Gastrocnemius medialis (tissue), 4 donors: ENCODE measurements at places on chromosomes 3 and 15. TPM values are rescaled to one million over a fixed set of nuclear protein-coding genes. Genes with fewer than 3 reads are reported as not detected.

DNA sequence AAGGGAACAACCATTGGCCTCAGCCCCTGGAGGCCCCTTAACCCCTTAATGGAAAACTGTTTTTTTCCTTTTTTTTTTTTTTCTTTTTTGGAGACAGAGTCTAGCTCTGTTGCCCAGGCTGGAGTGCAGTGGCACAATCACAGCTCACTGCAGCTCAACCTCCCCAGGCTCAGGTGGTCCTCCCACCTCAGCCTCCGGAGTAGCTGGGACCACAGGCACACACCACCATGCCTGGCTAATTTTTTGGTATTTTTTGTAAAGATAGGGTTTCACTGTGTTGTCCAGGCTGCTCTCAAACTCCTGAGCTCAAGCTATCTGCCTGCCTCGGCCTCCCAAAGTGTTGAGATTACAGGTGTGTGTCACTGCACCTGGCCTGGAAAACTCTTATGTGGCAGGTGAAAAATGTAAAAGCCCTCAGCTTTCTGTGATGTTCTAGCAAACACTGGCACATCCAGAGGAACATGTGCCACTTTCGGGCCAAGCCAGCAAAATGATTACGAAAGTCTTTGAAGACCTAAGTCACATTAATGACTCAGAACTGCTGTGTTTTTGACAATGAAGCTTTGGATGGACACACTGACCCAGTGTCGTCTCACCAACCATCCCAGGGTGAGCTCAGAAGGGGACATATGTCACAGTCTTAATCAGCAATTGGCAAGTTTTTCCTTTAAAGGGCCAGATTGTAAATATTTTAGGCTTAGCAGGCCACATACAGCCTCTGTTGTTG is 189.3 kb upstream of the TPM1 start:
- H3K36me3 ChIP-seq, result no peaks in the 10 kb centered on the region
- H3K27ac ChIP-seq, result no peak overlapping the region
- peaks cover 11% of the 10 kb centered on the region for H3K4me1 ChIP-seq
- no peaks in the 10 kb centered on the region for H3K27me3 ChIP-seq

- no peak for DNase-seq
- H3K4me1 ChIP-seq, result peaks cover 11% of the 10 kb centered on the region
- H3K36me3 ChIP-seq, result no peaks in the 10 kb centered on the region
- H3K27me3 ChIP-seq, result no peaks in the 10 kb centered on the region
These were observed 319.9 kb upstream of the ICE2 start for GRCh38 chr15:60798821-60799220.

DNA sequence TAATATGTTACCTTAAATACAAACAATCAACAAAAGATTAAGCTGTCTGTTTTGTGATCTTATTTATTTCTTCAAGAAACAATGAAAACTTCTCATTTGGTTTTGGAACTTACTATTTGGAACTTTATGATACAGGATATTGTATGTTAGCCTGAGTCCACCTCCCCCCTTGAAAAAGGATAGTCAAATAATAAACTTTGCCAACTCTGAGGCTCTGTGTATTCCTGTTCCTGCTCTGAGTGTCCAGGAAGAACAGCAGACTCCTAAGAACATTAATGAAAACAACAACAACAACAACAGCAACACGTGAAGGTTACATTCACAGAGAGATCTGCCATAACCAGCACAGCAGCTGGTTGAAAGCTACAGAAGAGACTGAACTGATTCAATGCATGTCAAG is 108.1 kb upstream of the AADACL2 start:
- H3K36me3 ChIP-seq, result no peaks in the 10 kb centered on the region
- peaks cover 4% of the 10 kb centered on the region for H3K4me1 ChIP-seq
- no peak overlapping the region for H3K4me3 ChIP-seq
- no peaks in the 10 kb centered on the region for H3K27me3 ChIP-seq
- no peak for DNase-seq
- H3K27ac ChIP-seq, result no peak overlapping the region

DNA sequence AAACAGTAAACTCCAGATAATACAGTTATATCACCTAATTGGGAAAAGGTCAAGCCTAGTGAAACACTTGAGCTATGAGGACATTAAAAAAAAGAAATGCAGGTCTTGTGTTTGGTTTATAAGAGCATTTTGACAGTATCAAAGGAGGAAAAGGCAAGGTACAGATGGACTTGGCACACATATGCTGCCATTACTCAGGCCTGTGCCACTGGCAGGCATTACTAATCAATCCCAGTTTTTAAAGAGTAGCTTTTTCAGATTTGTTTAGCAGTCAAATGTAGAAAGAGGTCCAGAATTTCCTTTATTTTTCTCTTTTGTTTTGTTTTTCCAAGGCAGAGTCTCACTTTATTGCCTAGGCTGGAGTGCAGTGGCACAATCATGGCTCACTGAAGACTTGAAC is 38.9 kb downstream of the MDFIC2 start:
- H3K36me3 ChIP-seq, result no peaks in the 10 kb centered on the region
- H3K27ac ChIP-seq, result no peak overlapping the region
- no peaks in the 10 kb centered on the region for H3K4me1 ChIP-seq
- no peaks in the 10 kb centered on the region for H3K27me3 ChIP-seq
- H3K4me3 ChIP-seq, result no peak overlapping the region

GRCh38 chr3:190701096-190701532 is 161.4 kb downstream of the GMNC start:
- H3K4me1 ChIP-seq, result no peaks in the 10 kb centered on the region
- no peaks in the 10 kb centered on the region for H3K36me3 ChIP-seq
- no peak for DNase-seq
- no peaks in the 10 kb centered on the region for H3K27me3 ChIP-seq

GRCh38 chr3:158110658-158111018 is 749 bp downstream of the RSRC1 start:
- peak overlapping the region; percentile 89 for H3K27ac ChIP-seq
- no peak for DNase-seq
- peak overlapping the region; percentile 86 for H3K4me3 ChIP-seq

DNA sequence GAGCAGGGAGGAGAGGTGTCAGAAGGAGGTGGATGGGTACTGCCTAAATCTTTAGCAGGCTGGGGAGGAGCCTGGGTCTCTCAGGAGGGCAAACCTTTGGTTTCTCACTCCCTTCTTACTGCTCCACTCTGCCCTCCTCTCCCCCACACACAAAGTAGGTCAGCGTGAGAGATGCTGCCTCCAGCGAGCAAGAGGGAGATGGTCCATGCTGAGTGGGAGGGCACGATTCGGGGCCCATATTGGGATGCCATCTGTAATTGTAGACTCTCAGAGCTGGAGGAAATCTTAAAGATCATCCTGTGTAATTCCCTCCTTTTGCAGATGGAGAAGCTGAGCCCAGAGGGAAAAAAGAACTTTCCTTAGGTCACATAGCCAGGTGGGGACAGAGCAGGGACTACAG is 34.2 kb upstream of the SYN2 start:
- H3K36me3 ChIP-seq, result no peaks in the 10 kb centered on the region
- no peak for DNase-seq
- H3K4me1 ChIP-seq, result no peaks in the 10 kb centered on the region
- H3K27ac ChIP-seq, result no peak overlapping the region
- no peaks in the 10 kb centered on the region for H3K27me3 ChIP-seq

DNA sequence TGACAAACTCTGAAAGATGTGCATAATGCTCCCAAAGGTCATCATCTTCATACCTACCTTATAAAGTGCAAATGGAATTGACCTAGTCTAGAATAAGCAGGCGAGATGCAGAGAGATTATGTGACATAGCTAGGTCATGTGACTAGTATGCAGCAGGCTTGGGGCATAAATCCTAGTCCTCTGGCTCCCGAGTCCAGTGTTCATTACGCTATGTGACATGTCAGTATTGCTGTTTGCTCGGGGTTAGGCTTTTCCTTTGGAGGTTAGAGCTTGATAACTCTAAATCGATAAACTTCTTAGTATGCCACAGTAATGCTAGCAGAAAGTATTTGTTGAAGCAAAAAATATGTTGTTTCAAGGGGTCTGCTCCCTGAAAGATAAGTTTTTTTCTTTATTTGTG is 481.7 kb upstream of the TPRG1 start:
- H3K4me3 ChIP-seq, result no peak overlapping the region
- no peaks in the 10 kb centered on the region for H3K36me3 ChIP-seq
- H3K27me3 ChIP-seq, result no peaks in the 10 kb centered on the region
- DNase-seq, result no peak
- peaks cover 5% of the 10 kb centered on the region for H3K4me1 ChIP-seq

GRCh38 chr3:52473026-52473425 is 17.6 kb downstream of the NISCH start:
- H3K27me3 ChIP-seq, result no peaks in the 10 kb centered on the region
- H3K36me3 ChIP-seq, result peaks cover 68% of the 10 kb centered on the region
- no peak for DNase-seq
- no peak overlapping the region for H3K4me3 ChIP-seq

The TEX55 gene
- not detected for total RNA-seq

The GREM1 gene
- not detected for total RNA-seq

The OR4M2 gene
- not detected for total RNA-seq

The GOLGA8S gene
- not detected for total RNA-seq

The PP2D1 gene
- total RNA-seq, result not detected

The FRMD4B gene
- 0.29 TPM for total RNA-seq

The MAP6D1 gene
- total RNA-seq, result 10.3 TPM

The GXYLT2 gene
- total RNA-seq, result 0.94 TPM
